Activated naive CD8-positive, alpha-beta T cell treated with anti-CD3 and anti-CD28 coated beads, Interleukin-2, amount 50 U/mL, for 24 hours (primary cell): ENCODE measurements at places on chromosomes 1 and 21.

- DNase-seq: no peak
These were observed 710 bp upstream of the SLC30A1 start for GRCh38 chr1:211579440-211580302.

GRCh38 chr1:235888119-235888643 is 21.5 kb upstream of the LYST start:
- DNase-seq: peak; percentile 48

- no peak for DNase-seq
These were observed 285.4 kb downstream of the SMYD3 start for GRCh38 chr1:246221485-246222255.

- DNase-seq: no peak
These were observed 354.2 kb upstream of the ESRRG start for GRCh38 chr1:217077426-217077825.

DNA sequence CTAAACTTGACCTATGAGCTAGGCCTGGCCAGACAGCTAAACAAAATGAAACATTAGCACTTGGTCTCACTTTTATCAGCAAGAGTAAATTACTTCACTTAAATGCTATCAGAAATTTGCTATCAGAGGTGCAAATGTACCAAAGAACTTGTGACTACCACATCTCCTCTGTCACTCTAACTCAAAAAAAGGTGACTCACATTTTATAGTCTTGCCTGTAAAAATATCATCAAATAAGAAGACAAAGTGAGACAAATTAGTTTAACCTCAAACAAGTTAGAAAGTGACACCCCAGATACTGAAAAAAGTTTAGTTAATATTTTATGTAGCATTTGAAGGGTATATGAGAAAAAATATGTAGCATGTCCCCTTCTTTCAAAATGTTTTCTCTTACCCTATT is 76.9 kb downstream of the EPS15 start:
- no peak for DNase-seq

GRCh38 chr1:161190962-161191521 is 7.8 kb downstream of the ADAMTS4 start:
- DNase-seq: no peak

DNA sequence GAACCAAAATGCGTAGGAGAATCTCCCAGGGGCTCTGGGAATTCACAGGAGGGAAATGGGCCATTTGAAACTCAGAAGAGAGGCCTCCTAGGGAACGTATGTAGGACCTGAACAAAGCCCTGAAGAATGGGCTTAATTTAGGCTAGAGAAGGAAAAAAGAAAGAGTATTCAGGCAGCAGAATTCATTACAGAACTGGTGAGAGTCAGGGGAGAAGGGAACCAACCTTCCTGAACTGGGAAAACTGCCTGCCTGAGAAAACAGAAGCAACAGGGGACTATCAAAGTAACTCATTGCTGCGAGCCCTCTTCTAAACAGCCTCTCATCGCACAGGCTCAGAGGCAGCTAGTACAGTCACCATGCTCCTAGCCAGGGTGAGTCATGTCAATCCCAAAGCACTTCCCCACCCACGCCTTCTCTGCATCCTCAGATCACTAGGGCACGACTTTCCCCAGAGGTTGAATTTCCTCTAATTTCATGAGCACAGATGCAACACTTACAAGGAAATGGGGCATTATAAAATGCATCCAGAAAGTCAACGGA is 98.1 kb downstream of the ADSS2 start:
- DNase-seq: peak; percentile 13

- DNase-seq: no peak
These were observed 5.6 kb upstream of the TDRD10 start for GRCh38 chr1:154496383-154496782.

GRCh38 chr21:15121097-15121654 is 56.4 kb upstream of the NRIP1 start:
- DNase-seq: no peak

- no peak for DNase-seq
These were observed 1.4 kb downstream of the LDLRAP1 start for GRCh38 chr1:25544819-25545218.

DNA sequence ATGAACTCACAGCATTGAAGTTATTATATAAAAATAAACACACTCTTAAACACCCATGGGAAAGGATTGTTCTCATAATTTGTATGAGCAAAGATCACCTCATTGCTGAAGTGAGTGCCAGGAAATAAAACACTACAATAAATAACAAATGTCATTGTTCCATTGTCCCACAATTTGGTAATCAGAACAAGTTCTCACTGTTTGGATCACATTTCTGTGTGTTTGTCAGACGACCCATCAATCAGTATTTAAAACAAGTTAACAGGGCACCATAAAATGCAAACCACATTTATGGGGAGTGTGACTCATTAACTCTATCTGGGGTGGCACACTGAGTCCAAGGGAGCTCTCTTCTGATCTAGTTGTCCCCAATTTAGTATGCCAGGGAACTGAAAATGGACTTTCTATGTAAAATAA is 124.5 kb downstream of the PTPRC start:
- DNase-seq: no peak

GRCh38 chr21:44704636-44705001 is 6.8 kb downstream of the TSPEAR start:
- DNase-seq: no peak

DNA sequence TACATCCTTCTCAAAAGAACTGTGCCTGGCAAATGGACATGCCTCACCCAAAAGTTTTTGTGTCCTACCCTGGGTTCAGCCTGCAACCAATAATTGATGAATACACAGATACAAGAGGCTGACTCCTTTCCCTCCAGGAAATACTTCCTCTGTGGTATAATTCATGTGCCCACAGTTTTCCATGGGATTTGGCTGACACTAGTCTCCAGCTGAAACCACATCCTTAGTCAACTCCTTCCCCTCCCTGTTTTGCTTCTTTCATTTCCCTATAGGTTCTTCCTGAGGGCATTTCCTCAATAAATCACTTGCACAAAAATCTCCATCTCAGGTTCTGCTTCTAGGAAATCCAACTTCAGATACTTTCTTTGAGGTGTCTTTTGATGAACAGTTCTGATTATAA is 436.6 kb upstream of the C1orf87 start:
- no peak for DNase-seq

DNA sequence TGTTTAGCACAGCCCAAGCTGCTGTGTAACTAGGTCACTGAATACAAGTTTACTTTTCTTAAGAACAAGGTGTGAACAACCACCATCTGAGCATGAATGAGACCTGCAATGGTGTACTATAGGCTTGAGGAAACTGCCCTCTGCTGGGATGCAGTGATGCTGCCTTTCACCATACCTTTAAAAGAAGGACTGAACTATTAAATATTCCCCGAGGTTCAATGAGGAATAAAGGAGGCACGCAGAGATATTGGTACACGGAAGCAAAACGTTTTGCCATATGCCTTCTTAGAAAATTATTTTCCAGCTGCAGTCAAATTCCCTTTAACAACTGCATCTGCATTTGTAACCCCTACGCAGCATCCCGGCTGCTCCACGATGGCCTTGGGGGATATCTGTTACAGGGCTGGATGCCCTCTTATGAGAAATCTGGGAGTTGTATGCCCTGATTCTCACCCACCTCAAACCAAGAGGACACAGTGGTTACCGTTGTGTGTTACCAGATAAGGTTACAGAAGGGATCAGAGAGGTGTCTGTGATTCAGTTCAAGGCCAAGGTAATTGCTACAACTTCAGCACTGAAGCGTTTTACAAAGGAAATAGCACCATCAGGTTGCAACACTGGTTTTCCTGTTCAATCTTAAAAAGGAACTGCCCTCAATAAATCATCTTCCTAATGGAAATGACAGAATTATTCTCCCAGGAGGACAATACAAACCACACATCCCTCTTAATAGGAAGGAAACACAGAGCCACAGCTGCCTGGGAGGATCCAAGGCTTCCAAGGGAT is 470.5 kb downstream of the LTN1 start:
- DNase-seq: no peak

GRCh38 chr21:44874497-44875315 is 1.2 kb upstream of the PTTG1IP start:
- peak; percentile 40 for DNase-seq

- DNase-seq: no peak
These were observed 40.5 kb downstream of the ASH1L start for GRCh38 chr1:155522069-155522468.

- no peak for DNase-seq
These were observed 59.3 kb downstream of the NKAIN1 start for GRCh38 chr1:31180338-31180737.

DNA sequence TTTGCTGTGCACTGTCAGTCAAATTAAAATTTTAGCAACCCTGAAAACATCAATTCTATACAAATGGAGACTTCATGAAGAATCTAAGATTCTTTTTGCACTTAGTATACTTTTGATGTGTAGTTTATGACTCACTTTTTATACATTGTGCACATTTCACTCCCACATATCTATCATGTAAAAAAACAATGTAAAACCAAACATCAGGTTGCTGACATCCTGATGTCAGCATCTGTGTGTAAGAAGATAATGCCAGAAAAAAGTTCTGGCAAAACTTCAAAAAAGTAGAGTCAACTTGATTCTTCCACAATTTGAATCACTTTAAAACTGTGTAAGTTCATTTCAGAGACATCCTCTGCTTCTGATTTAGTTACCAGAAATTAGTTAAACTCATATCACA is 115.7 kb downstream of the CENPF start:
- DNase-seq: no peak

DNA sequence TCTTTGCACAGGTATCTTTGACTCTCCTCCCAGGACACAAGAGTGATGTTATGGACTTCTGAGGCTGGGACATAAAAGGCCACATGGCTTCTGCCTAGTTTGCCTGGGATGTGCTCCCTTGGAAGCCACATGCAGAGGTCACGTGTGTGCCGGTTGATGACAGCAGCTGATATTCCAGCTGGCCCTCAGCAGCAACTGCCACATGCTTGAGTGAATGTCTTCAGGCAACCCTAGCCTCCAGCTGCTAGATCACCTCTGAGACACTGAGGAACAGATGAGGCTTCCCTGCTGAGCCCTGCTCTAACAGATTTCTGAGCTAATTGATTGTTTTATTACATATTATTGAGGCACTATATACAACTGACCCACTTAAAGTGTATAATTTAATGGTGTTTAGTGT is 11.6 kb upstream of the AKR7A3 start:
- DNase-seq: no peak

DNA sequence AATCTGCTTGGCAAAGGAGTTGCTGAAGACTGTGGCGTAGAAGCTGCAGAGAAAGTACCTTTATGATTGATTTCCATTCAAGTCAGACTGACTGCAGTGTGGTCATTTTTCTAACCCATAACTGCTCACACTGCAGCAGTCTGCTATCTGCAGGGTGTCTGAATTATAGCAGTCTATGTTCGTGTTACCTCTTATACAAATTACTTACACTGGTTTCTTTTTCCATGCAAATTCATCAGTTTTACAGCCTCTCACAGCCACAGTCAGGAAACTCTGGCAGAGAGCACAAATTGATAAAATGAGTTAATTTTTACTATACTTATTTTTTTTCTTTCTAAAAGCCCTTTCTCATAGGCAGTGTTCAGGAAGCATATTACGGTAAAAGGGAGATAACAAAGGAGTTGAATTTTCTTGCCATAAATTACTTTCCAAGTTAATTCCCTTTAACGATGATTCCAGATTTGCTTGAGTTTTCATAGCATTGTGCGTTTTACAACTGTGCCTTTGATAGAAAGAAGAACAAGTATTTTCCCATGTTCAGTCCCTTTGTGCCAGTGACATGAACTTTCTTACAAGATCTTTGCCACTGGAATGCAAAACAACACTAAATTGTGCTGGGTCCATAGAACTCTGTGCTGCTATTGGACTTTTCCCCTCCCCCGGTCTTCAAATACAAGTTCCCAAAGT is 261.5 kb downstream of the NFIA start:
- DNase-seq: no peak

- no peak for DNase-seq
These were observed 688.9 kb upstream of the ADGRL2 start for GRCh38 chr1:81111818-81112217.

DNA sequence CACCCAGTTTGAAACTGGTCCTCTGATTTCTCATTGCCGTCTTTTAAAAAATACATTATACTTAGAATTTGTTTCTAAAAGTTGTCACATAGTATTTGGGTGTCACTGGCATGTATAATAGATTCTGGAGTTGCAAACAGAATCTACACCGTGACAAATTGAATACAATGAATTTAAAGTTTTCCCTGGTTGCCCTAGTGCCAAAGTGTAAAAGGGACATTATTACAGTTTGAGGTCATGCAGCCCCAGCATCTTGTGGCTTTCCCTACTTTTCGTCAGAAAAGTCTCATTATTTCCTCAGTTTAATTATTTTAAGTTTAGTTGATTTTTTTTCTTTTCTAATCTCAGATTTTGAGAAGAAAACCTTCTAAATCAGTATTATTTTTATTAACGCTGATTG is 155.9 kb downstream of the DISP1 start:
- no peak for DNase-seq

DNA sequence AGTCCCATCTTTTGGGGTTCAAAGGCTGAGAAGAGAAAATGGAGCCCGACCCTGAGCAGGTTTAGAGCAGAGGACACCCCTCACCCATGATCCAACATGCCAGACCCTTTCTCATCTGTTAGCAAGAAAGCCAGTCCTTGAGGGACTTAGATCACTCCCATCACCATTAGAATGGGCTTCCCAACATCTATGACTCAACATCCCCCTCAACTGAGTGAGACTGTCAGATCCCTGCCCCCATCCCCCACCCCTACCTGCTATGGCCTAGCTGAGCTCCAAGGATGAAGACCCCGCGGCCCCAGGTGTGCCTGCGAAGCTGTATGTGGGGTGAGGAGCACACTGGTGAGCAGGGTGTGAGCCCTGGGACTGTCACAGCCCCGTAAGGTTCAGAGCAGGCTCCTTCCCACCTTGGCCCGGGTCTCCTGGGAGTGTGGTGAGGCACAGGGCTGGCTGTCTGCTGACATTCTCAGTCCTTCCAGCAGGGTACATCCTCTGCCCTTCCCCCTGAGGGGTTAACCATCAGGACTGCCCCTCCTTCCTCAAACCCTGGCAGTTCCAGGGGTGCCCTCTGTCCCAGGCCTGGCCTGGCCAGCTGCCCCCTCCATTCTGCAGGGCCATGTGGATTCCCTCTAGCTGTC is 21.4 kb upstream of the BLACAT1 start:
- DNase-seq: no peak

DNA sequence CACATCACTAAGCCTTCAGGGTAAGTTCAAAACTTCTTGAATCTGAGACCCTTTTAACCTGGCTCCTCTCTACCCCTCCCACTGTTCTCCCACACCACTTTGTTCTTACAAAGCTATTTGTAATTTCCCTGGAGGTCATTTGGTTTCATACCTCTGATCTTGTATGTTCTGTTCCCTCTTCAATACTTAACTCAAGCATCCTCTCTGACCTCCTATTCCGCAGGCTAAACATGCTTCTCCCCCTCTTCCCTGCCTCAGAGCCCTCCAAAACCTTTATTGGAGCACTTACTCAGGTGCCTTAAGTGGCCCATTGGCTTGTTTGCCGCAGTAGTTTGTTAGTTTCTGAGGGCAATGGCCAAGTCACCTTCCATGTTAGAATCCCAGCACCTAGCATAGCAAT is 54.8 kb downstream of the SSX2IP start:
- DNase-seq: no peak
